ENCODE measurements at places on chromosomes 7 and 10.

DNA sequence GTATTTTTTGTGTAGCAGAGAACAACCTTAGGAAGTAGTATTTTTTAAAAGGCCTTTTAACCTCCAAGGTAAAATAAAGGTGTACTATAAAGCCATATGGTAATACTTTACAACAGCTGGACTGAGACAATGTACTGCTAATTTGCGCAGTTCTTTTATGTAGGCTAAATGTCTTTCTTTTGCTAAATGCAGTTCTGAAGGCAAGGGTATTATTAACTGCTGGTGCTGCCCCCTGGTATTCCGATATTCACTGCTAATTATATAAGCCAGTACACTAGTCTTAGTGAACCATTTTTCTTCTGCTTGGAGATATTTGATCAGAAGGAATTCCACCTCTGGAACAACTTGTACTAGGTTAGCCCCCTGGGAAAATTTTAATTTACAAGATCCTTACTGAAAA, 272.0 kb upstream of the FERD3L start:
- no peak for DNase-seq

DNA sequence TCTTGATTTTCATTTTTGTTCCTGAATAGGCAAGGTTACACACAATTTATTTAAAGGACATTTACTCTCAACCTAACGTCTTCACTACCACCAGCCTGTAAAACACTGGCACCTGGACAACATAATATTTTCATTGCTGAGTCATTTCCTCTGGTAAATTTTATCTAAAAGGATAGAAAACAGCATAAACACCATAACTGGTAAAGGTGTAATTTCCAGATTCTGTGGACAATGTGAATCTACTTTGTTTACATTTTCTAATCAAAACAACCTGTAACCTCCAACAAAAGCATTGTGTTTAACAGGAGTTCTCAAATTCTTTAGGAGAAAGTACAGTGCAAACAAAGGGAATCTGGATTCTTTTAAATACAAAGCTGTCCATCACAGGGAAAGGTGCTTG, 472.0 kb upstream of the AKR1E2 start:
- peak; percentile 73 for DNase-seq

DNA sequence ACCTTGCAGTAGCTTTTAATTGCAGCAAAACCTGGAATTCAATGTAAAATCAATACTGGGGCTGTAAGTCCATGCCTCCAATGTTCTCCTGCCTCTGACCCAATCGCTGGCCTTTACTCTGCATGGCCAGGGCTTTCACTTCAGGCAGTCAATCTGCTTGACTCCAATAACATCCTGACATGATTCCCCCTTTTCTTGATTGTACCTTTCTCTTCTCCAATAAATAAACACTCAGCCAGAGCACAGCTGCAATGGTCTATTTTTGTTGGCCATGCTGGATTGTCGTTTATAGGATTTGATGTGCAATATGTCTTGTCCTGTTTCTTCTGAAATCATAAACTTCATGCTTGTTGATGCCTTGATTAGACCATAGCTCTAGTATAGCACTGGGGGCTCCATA, 97.8 kb upstream of the COL1A2 start:
- DNase-seq = no peak

DNA sequence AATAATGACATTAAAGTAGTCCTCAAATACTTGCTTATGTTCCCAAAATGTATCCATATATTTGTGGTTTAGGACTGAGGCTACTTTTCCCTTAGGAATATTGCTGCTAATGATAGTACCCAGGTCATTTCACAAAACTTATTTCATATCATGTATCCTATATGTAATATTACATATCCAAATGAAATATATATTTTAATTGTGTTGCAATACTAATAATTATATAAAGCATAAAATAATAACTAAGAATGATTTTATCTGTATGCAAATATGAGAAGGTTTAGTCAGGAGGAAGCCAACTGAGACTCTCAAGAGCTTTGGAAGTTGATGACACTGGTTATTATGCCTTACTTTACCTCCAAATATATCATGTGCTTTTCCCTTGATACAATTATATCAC, 231.5 kb upstream of the KLF14 start:
- DNase-seq = no peak

DNA sequence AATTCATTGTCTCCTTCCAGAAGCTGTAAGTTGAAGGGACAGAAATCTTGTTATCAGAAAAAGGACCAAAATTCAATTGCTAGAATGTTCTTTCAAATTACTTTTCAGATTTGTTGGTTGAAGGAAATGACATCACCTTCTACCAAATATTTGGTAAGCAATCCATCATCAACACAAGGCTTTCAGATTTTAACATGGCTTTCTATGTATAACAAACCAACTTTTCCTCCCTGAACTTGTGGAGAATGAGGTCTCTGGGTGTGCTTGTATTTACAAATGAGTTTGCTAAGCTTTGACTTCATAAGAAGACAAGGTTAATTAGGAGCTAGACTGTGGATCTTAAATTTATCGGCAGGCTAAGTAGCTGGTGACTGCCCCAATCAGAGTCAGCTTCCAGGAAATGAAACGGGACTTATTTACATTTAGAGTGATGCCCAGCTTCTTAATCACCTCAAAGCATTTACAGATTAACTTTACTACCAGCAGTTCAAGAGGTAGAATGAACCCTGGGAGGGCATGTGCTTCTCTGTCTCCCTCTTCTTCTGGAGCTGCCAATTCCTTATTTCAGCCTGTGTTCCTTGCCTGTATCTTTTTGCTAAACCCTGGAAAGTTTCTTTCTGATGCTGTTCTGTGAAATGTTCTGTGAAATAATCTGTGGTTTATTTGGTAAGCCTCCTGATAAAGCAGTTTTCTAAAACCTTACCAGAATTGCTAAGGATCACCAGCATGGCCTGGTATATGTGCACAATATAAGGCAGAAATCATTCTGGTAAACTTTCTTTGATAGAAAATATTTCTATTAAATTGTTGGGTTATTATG, 248.8 kb upstream of the FZD8 start:
- DNase-seq = peak; percentile 67

GRCh38 chr10:28317760-28318159, 14.9 kb upstream of the MPP7 start:
- no peak for DNase-seq

DNA sequence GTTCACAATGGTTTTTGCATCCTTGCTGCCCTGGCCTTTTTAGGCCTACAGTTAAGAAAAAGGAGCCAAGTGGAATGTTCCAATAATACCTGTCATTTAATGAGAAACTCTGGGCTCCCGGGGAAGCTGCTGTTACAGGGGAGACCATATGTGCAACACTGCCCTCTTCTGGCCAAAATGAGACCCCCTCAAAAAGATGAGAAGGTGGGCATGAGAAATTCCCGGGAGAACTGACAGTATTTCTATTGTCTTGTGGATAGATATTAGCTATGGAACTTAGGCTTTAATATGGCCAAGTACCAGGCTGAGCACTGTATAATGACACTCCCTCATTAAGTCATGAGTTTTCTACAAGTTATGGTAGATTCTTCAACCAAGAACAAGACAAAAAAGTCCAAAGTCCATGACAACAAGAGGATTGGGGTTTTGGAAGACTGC, 99.4 kb downstream of the CCDC3 start:
- peak; percentile 44 for DNase-seq

DNA sequence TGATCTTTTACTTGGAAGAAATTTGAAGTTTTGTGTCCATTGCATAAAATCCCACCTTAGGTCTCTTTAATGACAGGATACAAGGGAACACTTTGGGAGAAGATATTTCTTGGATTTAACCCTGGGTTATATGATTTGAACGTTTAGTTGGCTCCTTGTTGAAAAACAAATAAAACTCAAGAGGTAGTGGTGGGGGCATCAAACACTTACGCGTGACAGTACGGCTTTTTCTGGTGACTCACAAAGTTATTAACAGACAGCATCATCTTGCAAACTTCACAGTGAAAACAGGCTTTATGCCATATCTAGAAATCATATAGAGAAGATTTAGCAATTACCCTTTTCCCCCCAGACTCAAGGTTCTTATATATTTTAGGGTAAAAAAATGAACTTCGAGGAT, 699 bp downstream of the NRAP start:
- no peak for DNase-seq

DNA sequence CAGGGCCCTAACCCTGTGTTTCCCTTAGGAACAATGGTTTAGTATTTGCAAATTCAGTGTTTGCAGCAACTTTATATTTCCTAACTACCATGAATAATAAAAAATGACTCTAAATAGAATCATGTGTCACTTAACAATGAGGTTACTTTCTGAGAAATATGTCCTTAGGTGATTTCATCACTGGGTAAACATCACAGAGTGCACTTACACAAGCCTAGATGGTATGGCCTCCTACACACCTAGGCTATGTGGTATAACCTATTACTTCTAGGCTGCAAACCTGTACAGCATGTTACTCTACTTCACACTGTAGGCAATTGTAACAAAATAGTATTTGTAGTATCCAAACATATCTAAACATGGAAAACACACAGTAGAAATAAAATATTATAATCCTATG, 1174.6 kb upstream of the LRRTM3 start:
- no peak for DNase-seq

DNA sequence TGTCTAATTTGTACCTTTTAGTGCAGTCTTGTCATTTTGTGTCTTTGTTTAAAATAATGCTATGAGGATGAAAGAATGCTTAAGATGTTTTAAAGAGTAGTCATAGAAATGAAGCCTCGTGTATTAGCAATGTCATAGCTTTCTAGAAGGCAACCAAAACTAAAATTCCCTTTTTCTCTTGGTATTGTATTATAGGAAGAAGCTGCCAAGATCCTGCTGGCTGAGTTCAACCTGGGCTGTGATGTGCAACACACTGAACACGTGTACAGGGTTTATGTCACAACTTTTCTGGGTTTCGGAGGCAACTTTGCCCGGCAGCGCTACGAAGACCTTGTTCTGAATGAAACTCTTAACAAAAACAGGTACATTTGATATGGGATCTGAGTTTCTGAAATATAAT, 36.2 kb downstream of the COX15 start:
- DNase-seq = no peak

DNA sequence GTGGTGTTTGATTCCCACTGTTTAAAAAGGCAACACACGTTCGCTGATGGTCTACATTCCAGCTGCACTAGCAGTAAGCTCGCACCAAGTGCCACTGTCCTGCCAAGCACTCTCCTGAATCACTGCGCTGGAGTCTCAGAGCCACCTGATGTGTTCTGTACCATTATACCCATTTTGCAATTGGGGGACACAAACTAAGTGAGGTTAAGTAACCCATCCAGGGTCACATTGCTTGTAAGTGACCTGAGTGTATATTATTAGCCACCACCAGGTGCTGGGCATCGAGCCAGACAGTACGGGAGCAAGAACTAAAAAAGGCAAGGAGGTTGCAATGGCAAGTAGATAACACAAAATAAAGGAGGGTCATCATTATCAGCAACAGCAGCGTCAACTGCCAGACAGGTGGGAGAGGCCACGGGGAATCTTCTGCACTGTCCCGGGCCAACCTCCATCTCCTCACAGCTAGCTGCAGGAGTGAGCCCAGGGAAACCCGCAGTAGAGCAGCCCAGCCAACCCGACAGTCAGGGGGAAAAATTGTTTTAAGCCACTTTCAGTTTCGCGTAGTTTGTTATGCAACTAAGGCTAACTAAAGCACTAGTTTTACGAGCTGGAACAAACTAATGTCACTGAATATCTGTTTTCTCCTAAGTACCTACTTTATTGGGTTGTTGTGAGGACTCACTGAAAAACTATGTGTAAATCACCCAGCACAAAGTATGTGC, 712 bp upstream of the CPVL start:
- no peak for DNase-seq

DNA sequence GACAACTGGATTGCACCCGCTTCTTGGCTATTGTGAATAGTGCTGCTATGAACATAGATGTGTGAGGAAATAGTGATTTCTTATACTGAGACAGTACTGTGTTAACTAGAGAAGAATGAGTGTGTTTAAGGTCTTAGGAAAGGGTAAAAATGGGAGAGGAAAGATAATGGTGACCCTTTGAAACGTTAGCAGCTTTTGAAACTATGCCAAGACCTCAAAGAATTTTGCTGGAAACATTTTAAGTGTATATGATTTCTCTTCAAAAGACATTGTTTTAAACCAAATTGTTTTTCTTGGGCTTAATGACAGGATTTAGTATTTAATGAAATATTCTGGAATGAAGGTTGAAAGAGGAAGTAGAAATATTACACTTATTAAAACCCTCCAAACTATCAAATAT, 100.8 kb upstream of the ARHGAP21 start:
- DNase-seq = peak; percentile 19

All from amniotic epithelial cell (primary cell).